D341Med (cell line): ENCODE measurements at places on chromosomes 7 and 10.

GRCh38 chr7:37410305-37411229 is 38.1 kb downstream of the ELMO1 start:
- no peak for DNase-seq

DNA sequence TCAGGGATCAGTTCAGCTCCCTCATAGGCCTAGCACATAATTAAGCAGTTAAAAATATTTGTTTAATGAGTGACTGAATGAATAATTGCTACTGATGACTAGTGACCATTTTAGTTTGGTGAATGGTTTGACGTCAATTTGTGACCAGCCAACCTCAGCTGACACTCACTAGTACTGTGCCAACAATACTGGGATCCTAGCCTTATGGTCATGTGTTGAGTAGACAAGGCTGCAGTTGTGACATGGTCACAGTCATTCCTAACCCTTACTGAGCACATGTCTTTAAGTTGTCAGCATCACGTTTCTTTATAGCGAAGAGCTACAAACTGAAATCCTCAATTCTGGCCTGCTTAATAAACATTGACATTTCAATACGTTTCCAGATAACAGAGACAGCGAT is 86.9 kb upstream of the SLC26A5 start:
- no peak for DNase-seq

GRCh38 chr7:135499818-135500217 is 10.1 kb downstream of the CNOT4 start:
- no peak for DNase-seq

GRCh38 chr7:33705333-33705833 is 200.0 kb upstream of the BMPER start:
- no peak for DNase-seq

DNA sequence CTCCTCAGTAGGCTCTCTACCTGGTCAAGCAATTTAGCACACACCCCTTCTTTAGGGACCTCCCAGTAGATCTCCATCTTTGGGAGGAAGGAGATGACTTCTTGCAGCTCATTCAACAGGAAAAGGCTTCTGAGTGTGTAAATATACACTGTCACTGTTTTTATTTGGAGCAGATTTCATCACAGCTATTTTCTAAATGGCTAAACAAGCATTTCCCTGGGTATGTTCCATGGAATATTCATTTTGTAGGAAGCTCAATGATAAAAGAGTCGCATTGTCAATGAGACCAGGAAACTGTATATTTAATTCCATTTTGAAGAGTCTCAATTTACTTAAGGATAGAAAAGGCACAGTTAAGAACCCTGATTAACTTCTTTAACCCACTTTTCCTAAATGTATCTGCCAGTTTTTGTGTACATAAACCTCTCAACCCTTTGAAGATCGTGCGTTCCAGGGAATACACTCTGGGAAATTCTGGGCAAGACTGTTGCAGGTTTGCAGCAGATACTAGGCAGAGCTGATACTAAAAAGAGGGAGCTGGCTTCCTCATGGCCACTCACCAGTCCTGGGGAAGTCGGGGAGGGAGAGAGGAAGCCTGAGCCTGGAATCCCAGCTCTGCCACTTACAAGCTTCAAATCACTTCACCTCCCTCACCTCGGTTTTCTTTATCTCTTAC is 10.1 kb downstream of the LGI1 start:
- no peak for DNase-seq

DNA sequence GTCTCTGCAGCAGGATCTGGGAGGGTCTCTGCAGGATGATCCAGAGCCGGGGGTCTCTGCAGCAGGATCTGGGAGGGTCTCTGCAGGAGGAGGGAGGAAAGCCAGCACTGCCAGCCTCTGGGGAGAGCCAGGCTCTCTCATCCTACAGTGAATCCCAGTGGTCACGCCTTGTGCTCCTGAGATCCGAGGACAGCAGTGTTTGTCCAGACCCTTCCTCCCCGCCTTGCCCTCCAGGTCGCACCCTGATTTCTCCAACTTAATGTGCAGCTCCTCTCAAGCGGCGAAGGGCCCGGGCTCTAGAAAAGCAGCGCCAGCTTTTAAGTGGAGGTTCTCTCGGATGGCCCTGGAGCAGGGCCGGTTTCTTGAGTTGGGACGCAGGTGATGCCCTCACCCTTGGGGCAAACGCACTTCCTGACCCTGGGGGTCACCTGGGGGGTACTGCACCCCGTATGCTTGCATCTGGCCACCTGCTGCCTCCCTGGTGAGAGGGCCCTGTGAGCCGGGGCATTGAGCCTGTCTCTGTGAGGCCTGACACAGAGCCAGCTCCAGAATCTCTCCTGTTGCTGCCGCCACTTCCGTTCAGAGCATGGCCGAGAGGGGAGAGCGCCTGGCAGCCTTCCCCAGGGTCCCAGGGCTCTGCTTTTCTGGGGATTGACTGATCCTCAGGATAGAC is 111.6 kb downstream of the ACTR3B start:
- DNase-seq: no peak

DNA sequence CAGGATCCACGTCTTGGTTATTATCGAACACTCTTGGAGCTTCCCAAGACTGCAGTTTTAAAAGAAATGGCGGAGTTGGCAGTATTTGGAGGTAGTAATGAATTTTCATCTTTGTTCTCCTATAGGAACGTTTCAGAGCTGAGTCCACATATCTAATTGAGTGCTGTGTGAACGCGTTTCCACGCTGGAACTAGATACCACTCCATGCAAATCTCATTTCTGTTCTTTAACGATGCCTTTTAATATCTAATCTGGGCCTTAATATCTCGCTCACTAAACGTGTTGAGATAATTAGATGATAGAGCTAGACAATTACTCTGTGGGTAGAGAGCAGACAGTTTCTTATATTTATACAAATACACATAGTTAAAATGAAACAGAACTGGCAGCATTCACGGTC is 523.6 kb downstream of the DNAJB6 start:
- no peak for DNase-seq
